ENCODE measurements at places on chromosomes 13 and 19.

DNA sequence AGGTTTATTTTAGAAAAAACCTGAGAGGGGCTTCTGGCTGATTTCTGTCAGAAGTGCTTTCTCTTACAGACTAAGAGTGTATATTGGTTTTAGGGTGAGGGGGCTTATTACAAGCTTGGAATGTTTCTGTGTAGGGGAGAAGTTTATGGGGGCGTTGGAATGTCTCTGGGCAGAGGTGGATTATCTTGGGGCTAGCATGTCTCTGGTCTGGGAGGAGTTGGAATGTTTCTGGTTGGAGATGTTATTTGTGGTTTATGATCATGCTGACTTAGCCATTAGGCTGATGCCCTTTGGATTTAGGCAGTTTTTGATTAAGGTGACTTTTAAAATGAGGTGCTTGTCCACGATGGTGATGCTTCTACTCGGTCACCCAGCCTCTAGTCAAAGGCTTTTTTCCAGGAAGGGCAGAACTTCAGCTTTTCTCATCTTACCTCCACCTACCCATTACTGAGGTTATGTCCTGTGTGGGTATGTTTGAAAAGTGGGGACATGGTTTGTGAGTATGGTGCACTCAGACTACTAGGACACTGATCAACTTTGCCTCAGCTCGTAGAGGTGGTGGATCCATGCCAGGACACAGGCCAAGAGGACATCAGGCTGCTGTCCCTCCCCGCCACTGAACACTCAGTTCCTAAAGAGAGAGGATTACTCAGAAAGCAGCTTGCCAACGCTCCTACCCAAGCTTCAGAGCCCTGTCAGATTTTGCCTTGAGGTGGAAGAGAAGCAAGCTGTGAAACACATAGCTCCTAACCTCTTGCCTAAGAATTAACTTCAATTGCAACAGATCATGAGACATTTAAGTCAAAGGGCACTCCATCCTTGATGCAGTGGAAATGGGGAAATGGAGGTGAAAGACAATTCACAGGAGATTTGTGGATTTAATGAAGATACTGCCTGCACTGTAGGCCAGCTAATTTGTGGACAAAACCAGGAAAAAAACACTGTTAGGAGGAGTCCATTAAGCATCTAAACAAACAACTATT, 63.6 kb downstream of the ZNF44 start:
- DNase-seq, result no peak

DNA sequence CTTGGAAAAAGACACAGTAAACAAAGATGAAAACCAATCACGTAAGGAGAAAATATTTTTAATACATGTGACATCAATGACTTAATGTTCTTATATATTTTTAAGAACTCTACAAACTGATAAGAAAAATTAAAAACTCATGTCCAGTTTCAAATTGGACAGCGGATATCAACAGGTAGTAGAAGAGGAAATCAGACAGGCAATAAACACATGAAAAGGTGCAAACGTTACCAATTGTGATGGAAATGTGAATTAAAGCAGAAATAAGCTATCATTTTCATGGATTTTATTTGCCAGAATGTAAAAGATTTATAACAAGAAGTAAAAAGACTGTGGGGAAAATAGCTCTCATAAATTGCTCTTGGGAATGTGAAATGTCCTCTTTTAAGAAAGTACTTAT, 382.3 kb downstream of the DLEU7 start:
- DNase-seq, result no peak

- DNase-seq, result no peak
Observed at GRCh38 chr19:42066075-42066754, 3.8 kb downstream of the GRIK5 start.

GRCh38 chr19:13981021-13981420, 25.1 kb downstream of the RFX1 start:
- DNase-seq, result no peak

- no peak for DNase-seq
Observed at GRCh38 chr19:570251-570686, 2.1 kb upstream of the BSG start.

DNA sequence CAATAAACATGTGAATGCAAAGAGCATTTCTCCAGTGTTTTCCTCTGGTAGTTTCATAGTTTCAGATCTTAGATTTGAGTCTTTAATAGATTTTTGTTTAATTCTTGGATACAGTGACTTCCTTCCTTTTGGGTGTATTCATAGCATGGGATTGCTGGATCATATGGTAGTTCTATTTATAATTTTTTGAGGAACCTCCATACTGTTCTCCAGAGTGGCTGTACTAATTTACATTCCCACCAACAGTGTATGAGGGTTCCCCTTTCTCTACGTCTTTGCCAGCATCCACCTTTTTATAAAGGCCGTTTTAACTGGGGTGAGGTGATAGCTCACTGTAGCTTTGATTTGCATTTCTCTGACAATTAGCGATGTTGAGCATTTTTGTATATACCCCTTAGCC, 9.3 kb upstream of the CALM3 start:
- DNase-seq, result no peak

DNA sequence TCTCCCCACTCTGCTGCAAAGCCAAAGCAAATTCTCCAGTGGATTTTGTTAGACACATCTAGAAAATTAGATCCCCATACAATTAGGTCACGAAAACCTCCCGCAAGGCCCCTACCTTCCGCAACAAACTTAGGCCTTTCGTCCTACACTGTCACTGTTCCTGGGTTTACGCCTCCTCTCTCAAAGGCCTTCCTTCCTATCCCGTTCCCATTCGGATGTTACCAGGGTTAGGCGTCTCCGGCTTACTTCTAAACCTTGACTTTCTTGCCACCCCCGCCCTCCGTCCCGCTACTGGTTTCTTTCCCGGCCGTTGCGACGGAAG, 754 bp downstream of the RNF6 start:
- no peak for DNase-seq

DNA sequence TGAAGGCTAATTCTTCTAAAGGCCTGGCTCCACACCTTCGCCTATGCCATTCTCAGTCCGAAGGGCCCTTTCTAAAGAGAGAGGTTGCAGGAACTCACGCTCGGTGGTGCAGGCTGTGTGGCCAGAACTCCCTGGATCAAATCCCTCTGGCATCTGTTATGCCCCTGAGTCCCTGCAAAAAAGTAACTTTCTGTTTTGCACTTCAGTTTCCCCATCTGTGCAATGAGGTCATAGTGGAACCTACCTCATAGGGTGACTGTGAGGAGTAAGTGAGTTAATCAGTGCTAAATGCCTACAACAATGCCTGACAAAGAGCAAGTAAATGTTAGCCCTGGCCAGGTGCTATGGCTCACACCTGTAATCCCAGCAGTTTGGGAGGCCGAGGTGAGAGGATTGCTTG, 7.3 kb downstream of the IGSF23 start:
- DNase-seq, result no peak

- DNase-seq, result no peak
Observed at GRCh38 chr13:79468819-79469218, 12.1 kb upstream of the NDFIP2 start.

GRCh38 chr13:98172590-98173422, 4.3 kb downstream of the RNF113B start:
- DNase-seq, result no peak

- DNase-seq, result no peak
Observed at GRCh38 chr13:26813980-26814348, 53.4 kb upstream of the GPR12 start.

DNA sequence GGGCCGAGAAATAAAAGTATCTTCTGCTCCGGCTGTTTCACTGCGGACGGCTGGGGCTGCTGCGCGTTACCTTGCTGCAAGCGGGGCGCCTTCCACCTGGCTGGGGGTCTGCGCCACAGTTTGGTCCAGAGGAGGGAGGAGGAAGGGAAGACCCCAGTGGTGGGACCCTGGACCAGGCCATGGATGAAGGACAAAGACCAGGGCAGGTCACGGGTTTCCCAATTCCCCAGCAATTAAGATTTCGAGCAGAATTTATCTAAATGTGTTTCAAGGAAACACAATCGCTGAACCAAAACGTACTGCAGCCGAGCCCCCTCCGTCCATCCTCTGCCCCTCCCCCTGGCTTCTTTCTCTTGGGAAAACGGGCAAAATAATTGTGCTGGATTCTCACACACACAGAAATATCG, 2.9 kb downstream of the SOX1 start:
- no peak for DNase-seq

GRCh38 chr13:42478531-42479156, 95.3 kb upstream of the TNFSF11 start:
- DNase-seq, result no peak

DNA sequence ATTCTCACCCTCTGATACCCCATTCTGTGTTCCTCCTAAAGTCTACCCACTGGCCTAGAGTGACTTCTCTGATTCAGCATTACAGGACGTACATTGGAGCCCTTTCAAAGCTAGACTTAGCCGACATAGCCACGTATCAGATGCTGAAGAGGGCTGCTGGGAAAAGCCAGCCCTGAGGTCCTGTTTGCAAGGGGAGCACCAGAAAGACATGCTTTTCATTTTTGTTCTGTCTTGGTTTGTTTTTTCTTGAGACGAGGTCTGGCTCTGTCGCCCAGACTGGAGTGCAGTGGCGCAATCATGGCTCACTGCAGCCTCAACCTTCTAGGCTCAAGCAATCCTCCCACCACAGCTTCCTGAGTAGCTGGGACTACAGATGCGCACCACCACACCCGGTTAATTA, 6.3 kb upstream of the ZSWIM4 start:
- DNase-seq, result no peak

GRCh38 chr13:27643334-27644132, 21.8 kb downstream of the POLR1D start:
- DNase-seq, result no peak

GRCh38 chr19:2064395-2064787, 13.3 kb upstream of the MKNK2 start:
- no peak for DNase-seq

GRCh38 chr13:51154029-51154555, 43.0 kb upstream of the C13orf42 start:
- no peak for DNase-seq

GRCh38 chr13:33992881-33993336, 175.0 kb downstream of the RFC3 start:
- DNase-seq, result no peak

GRCh38 chr13:110524541-110525257, 36.8 kb downstream of the RAB20 start:
- no peak for DNase-seq

- no peak for DNase-seq
Observed at GRCh38 chr19:17553256-17553655, 2.2 kb upstream of the COLGALT1 start.

- DNase-seq, result peak; percentile 40
Observed at GRCh38 chr19:584240-585001, 5.3 kb upstream of the HCN2 start.

DNA sequence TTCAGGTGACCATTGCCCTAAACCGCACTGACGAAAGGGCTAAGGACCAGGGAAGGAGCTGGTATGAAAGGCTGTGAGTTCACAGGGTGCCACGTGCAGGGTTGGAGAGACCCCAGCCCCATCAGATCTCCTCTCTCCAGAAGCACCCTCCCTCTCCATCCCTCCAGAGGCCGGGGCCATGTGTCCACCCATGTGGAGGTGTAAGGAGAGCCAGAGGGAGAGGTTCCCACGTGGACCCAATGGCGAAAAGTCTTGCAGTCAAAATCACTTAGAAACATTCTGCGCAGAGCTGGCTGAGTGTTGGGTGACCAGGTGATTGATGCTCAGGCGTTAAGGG, 168.3 kb downstream of the COL4A1 start:
- no peak for DNase-seq

- no peak for DNase-seq
Observed at GRCh38 chr13:99375738-99376080, 68.5 kb upstream of the GPR183 start.

GRCh38 chr13:28609381-28609780, 49.5 kb upstream of the POMP start:
- no peak for DNase-seq

DNA sequence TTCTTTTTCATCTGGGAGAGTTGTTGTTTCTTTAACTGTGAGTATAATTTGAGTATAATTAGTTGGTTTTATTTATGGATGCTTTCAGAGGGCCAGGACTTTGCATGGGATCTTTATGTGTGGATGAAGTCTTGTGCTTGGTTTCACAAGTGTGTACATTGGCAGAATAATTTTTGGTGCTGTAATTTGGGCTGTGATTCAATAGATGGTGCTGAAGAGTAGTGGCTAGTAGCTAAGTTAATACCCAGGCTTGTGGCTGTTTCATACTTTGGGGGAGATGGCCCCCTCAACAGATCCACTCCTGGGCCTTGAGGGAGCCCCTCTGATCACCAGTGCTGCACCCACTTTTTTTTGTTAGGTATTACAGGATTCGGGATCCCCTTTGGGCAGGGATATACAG, 1142.4 kb downstream of the SLITRK1 start:
- DNase-seq, result no peak

DNA sequence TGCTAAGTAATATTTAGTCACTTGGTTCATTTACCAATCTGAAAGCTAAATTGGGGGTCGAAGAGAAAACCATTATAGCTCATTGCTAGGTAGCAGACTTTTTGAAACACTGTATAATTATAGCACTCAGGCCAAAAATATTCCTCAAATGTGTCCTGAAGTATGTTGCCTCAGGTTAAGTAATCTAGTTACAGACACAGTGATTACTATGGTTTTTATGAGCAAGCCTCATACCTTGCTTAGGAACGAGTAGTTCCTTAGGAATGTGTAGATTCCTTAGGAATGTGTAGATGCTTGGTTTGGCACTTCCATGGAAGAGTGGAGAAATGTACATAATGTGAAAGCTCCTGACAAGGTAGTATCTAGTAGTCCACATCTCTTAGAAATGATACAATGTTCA, 387.5 kb downstream of the LMO7 start:
- no peak for DNase-seq

DNA sequence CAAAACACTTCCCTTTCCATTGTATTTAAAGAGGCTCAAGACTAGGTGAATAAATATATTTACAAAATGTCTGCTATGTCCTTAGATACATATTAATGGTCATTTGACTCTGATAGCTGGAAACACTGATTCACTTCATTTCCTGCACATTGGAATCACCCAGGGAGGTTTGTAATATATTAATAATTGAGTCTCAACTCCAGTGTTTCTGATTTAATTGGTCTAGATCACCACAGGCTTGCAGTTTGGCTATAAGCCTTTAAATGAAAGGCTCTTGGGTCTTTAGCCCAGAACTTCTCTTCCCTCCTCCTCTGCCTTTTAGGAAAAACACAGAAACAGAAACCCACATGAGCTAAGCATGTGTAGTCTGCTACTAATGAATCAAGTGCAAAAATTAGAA, 378.0 kb downstream of the TBC1D4 start:
- DNase-seq, result no peak

- DNase-seq, result no peak
Observed at GRCh38 chr19:508204-509150, 1.2 kb downstream of the TPGS1 start.

DNA sequence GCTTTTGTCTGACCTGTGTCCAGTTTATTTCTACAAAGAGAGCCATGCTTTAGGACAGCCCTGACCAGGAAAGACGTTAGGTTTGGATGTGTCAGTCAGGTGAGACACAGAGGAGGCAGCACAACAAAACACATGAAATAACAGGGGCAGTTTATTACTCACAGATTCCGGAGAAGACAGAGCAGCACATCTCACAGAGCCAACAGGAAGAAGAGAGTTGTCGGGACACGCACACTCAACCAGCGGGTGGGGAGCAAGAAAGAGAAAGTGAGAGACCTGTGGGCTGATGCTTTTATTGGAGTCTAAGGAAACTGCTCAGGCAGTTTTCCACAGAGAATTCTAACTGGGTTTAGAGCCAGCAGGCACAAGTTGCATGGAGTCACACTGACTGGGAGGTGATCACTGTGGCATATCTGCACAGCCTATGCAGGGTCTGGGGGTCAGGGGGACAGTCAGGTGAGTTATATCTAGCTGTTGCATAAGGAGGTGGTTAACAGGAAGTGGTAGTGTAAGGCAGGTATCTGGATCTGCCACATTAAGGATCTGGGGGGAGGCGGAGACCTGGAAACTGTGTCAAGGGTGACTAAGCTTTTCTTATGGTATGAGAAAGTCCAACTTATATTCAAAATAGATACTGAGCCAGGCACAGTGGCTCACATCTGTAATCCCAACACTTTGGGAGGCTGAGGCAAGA, 24.1 kb upstream of the CEACAM20 start:
- no peak for DNase-seq
